CD4-positive, alpha-beta memory T cell (primary cell): ENCODE measurements at places on chromosomes 6 and 20. TPM values are rescaled to one million over a fixed set of nuclear protein-coding genes. Genes with fewer than 3 reads are reported as not detected.

DNA sequence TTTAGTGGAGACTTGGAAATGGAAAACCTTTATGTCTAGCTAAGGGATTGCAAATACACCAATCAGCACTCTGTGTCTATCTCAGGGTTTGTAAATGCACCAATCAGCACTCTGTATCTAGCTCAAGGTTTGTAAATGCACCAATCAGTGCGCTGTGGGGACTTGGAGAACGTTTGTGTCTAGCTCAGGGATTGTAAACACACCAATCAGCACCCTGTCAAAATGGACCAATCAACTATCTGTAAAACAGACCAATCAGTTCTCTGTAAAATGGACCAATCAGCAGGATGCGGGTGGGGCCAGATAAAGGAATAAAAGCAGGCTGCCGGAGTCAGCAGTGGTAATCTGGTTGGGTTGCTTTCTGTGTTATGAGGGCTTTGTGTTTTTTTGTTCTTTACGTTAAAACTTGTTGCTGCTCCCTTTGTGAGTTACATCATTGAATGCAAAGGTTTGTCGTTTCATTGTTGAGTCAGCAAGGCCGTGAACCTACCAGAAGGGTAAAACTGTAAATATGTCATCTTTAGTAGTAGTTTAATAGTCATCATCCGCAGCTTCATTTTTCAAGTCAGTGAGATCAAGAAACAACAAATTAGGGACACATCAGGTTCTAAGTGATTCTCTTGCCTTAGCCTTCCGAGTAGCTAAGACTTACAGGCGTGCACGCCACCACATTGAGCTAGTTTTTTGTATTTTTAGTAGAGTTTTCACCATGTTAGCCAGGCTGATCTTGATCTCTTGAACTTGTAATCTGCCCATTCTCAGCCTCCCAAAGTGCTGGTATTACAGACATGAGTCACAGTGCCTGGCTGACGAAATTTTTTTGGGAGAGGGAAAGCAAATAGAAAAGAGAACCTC is 22.7 kb upstream of the NUP153 start:
- DNase-seq, result no peak

DNA sequence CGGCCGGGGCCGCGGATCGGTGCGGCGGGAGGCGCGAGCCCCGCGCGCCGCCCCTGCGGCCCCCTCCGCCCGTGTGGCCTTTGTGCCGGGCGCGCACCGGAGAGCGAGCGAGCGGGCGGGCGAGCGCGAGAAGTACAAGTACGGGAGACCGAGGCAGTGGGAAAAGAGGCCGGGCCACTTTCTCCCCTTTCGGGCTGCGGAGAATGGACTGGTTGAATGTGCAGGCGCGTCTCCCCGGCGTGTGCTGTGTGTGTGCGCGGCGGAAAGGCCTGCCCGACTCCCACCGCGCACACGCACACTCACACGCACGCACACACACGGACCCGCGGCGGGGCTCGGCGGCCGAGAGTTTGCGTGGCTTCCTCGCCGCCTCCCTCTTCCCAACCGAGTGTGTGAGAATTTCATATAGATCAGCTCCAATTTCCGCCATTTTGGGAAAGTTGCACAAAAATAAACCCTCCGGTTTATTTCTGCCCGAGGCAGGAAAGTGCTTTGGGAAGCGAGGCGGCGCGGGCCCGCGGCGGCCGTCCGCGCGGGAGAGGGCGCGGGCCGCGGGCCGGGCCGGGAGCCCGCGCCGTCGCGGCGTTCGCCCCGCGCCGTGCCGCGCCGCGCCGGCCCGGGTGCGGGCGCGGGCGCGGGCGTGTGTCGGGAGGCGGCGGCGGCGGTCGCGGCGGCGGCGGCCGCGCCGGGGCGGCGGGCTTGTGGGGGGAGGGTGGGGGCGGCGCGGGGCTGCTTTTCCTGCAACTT is 1.1 kb downstream of the L3MBTL3 start:
- peak; percentile 52 for DNase-seq

DNA sequence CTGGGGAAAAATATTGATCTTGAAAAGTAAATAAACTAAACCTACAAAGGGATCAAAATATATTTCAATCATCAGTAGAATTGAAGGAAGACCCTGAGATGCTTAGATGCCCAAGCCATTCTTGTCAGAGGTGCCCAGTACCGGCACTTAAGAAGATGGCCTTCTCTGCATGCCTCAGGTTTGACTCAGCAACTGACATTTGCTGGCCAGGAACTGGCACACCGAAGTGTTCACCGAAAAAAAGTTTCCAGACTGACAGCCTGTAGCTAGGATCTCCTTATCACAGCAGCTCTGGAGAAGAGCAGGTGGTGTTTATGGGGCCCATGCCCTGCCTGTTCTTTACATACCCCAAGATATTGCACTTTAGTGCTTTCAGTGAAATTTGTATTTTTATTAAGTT is 203.2 kb downstream of the MOXD1 start:
- DNase-seq, result no peak

- no peak for DNase-seq
Measured at GRCh38 chr20:10079964-10080363, 45.2 kb downstream of the ANKEF1 start.

DNA sequence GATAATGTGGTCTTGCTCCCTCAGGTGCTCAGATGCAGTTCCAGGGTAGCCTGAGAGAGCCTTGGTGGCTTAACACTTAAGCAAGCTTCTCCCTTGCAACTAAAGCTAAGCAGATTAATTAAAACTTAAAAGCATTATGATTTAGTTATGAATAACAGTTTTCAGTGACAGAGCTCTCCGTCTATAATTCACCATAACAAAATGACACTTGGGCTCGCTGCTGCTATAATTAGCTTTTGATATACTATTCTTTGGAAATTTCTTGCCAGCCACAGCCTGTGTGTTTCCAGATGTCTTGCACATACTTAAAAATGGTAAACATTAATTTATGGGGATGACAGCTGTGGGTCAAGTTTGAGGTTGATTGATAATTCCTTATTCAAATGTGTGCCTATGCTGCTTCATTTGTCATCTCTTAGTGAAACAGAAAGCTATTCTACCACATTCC is 380.5 kb downstream of the TFAP2B start:
- no peak for DNase-seq

DNA sequence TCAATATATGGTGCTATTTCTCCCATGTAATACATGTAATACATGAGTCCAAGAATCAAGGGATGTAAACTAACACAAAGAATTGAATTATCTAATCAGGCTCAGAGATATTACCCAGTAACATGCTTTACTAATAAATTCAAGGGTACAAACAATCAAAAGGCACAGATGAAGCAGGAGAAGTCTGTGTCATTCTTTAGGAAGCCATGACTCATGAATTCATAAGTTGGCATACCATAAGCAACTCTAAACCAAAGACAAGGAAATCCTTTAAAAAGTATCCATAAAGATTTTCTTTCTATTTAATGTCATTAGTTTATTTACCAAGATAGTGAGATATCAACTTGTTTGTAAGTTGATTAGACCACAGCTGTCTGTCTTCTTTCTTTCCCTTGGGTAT is 446.0 kb upstream of the IMPG1 start:
- DNase-seq, result no peak

GRCh38 chr6:105817370-105817769 is 268.8 kb upstream of the PRDM1 start:
- DNase-seq, result no peak

FAM135A gene
- total RNA-seq, result 11.3 TPM
